ENCODE measurements at places on chromosomes 1 and 21.

DNA sequence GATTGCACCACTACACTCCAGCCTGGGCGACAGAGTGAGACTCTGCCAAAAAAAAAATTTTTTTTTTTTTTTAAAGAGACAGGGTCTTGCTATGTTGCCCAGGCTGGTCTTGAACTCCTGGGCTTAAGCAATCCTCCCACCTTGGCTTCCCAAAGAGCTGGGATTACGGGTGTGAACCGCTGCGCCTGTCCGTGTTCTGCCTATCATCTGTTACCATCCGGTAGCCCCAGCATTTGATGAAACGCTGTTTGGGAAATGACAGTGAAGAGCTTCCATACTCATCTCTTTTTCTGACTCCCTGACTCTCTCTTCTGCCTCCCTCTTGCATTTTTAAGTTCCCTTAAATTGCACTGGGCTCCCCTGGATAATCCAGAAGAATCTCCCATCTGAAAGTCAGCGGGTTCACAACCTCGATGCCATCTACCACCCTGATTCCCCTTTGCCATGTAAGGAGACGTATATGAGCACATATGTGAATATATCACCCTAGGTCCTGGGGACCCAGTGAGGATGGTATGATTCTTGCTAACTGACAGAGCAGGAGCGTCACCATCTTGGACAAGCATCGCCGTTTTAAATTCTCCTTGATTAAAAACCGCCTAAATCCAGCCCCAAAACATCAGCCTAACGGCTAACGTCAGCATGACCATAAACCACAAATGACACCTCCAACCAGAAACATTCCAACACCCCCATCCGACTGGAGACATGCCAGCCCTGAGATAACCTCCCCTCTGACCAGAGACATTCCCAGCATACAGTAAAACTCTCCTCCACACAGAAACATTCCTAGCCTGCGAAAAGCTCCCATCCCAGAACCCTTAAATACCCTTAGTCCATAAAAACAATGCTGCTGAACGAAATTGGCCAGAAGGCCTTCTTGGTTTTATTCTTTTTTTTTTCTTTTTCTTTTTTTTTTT, 12.4 kb downstream of the TNFRSF8 start:
- no peaks in the 10 kb centered on the region for H3K4me1 ChIP-seq
- H3K36me3 ChIP-seq, result no peaks in the 10 kb centered on the region

GRCh38 chr1:205922314-205922713, 20.9 kb downstream of the SLC26A9 start:
- H3K36me3 ChIP-seq, result no peaks in the 10 kb centered on the region
- no peak overlapping the region for H3K4me3 ChIP-seq
- H3K4me1 ChIP-seq, result peaks cover 8% of the 10 kb centered on the region
- no peak for DNase-seq
- no peaks in the 10 kb centered on the region for H3K27me3 ChIP-seq
- no peak overlapping the region for H3K27ac ChIP-seq

- H3K4me1 ChIP-seq, result peaks cover 2% of the 10 kb centered on the region
- H3K36me3 ChIP-seq, result peaks cover 47% of the 10 kb centered on the region
- no peaks in the 10 kb centered on the region for H3K27me3 ChIP-seq
- H3K4me3 ChIP-seq, result no peak overlapping the region
- H3K27ac ChIP-seq, result no peak overlapping the region
- DNase-seq, result no peak
Measured at GRCh38 chr21:36052860-36053714, 7.2 kb downstream of the SETD4 start.

GRCh38 chr1:110307239-110307974, 31.8 kb upstream of the RBM15 start:
- no peak overlapping the region for H3K27ac ChIP-seq
- no peak for DNase-seq
- H3K4me1 ChIP-seq, result no peaks in the 10 kb centered on the region
- H3K36me3 ChIP-seq, result no peaks in the 10 kb centered on the region
- H3K27me3 ChIP-seq, result no peaks in the 10 kb centered on the region

DNA sequence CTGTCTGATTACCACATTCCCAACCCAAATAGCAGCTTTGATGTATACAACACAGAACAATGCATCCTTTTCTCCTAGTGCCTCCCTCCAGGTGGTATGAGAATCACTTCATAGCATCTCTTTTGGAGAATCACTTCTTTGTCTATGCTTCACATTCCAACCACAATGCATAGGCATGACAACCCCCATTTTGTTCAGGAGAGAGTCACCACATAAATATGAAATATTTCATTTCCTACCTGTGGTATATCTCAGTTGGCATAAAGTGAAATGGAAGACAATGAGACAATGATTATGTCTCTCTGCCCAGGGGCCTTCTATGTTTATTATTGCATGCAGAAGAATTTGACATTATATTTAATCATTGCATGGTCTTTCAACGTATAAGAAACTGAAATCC, 112.2 kb downstream of the BRINP2 start:
- no peaks in the 10 kb centered on the region for H3K36me3 ChIP-seq
- no peak overlapping the region for H3K4me3 ChIP-seq
- H3K4me1 ChIP-seq, result no peaks in the 10 kb centered on the region
- no peak overlapping the region for H3K27ac ChIP-seq

GRCh38 chr1:213227458-213227857, 176.4 kb downstream of the RPS6KC1 start:
- H3K4me1 ChIP-seq, result no peaks in the 10 kb centered on the region
- no peak overlapping the region for H3K4me3 ChIP-seq
- H3K36me3 ChIP-seq, result no peaks in the 10 kb centered on the region

DNA sequence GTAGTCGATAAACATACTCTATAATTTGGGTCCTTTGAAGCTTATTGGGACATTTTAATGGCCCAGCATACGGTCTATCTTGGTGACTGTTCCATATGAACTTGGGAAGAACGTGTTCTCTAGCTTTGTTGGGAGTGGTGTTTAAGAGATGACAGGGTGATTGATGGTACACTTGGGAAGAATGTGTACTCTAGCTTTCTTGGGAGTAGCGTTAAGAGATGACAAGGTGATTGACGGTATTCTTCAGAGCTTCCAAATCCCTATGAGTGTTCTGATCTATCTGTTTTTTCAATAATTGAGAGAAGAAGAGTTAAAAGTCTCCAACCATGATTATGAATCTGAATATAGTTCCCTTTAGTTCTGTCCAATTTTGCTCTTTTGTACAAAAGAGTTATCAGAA, 9.4 kb downstream of the NPHP4 start:
- H3K36me3 ChIP-seq, result peaks cover 7% of the 10 kb centered on the region
- H3K27me3 ChIP-seq, result no peaks in the 10 kb centered on the region
- DNase-seq, result no peak
- no peak overlapping the region for H3K4me3 ChIP-seq
- no peaks in the 10 kb centered on the region for H3K4me1 ChIP-seq
- no peak overlapping the region for H3K27ac ChIP-seq

DNA sequence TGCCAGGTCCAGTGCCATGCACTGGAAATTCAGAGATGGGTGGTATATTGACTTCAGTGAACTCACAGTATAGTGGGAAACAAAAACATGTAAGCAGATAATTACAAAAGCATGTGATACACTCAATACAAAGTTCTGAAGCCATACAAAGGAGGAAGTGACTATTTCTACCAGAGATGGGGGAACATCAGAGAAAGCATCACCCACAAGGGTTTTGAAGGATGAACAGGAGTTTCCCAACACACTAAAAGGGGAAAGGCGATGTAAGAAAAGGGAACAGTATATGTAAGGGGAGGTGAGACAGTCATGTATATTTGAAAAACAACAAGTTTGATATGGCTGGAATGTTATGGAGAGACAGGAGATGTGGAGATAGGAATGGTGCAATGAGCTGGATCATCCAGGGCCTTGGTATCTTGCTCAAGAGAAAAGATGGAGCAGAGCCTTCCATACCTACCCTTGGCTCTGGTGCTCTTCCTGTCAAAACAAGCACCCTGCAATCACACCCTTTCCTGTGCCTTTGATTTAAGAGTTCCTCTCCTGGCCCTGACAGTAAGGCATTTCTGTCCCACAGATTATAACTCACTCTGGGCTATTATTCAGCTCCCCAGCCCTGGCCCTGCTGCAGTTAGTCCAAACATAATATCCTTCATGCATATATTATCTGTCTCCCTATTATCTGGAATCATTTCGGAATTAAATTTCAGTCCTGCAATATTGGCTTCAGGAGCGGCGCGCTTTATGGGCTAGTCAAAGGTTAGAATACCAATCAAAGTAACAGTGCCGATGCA, 60.5 kb downstream of the DMAP1 start:
- DNase-seq, result no peak
- H3K4me3 ChIP-seq, result no peak overlapping the region
- no peak overlapping the region for H3K27ac ChIP-seq
- H3K36me3 ChIP-seq, result no peaks in the 10 kb centered on the region
- peaks cover 11% of the 10 kb centered on the region for H3K4me1 ChIP-seq
- no peaks in the 10 kb centered on the region for H3K27me3 ChIP-seq

GRCh38 chr1:212587888-212588510, 20.6 kb upstream of the ATF3 start:
- no peaks in the 10 kb centered on the region for H3K36me3 ChIP-seq
- DNase-seq, result no peak
- H3K27ac ChIP-seq, result no peak overlapping the region
- H3K27me3 ChIP-seq, result peaks cover 2% of the 10 kb centered on the region

- H3K4me3 ChIP-seq, result no peak overlapping the region
- H3K27me3 ChIP-seq, result no peaks in the 10 kb centered on the region
- H3K4me1 ChIP-seq, result no peaks in the 10 kb centered on the region
- no peaks in the 10 kb centered on the region for H3K36me3 ChIP-seq
- H3K27ac ChIP-seq, result no peak overlapping the region
Measured at GRCh38 chr1:244603498-244603897, 49.4 kb upstream of the DESI2 start.

GRCh38 chr1:166843769-166844596, 4.7 kb downstream of the POGK start:
- no peak overlapping the region for H3K4me3 ChIP-seq
- peak overlapping the region; percentile 9 for H3K27ac ChIP-seq
- peaks cover 50% of the 10 kb centered on the region for H3K36me3 ChIP-seq
- H3K27me3 ChIP-seq, result no peaks in the 10 kb centered on the region
- DNase-seq, result no peak

GRCh38 chr1:209380420-209380819, 203.1 kb upstream of the CAMK1G start:
- no peaks in the 10 kb centered on the region for H3K36me3 ChIP-seq
- H3K4me3 ChIP-seq, result no peak overlapping the region
- no peaks in the 10 kb centered on the region for H3K27me3 ChIP-seq
- H3K4me1 ChIP-seq, result no peaks in the 10 kb centered on the region
- no peak overlapping the region for H3K27ac ChIP-seq
- no peak for DNase-seq

DNA sequence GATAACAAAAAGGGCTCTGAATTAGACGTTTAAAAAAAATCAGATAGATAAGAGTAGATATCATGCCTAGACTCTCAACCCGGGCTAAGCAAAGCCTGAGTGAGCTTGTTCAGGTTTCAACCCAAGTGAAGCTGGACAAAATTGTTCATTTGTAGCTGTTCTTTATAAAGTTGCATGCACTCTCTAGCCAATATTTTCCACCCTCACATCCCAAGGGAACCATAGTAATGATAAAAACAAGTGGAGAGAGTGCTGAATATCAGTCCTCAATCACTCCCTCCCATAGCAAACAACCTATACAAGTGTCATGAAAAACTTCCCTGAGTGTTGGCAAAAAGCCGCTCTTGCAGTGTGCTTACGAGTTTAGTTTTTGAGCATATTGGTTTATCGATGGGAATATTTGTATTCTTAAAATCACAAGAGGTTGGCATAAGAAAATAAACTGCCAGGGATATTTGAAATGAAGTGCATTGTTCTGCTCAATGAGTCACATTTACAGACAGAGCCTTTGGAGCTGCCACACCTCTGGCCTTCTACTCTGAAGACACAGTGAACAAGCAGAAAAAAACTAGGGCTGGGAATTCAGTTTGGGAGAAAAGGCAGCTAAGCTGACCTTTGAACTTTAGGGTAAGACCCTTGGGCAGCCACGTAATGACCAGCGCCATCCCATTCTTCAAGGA, 2.2 kb upstream of the CLCA2 start:
- H3K36me3 ChIP-seq, result no peaks in the 10 kb centered on the region
- H3K4me1 ChIP-seq, result no peaks in the 10 kb centered on the region

DNA sequence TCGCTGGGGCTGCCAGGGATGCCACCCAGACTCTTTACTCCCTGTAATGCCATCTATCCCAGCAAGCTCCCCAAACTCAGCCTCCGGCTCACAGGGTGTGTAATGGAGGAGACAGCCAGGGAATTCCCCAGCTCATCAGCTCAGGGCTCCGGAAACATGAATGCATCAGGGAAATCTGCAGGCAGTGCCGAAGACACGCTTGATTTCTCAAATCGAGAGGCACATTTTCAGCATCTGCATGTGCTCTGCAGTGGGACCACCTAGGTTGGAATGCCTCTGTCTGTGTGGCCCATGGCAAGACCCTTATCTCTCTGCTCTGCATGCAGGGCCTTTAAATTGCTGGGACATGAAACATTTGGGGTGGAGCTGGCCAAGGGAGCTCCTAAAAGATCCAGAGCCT, 170.1 kb downstream of the TRABD2B start:
- no peak overlapping the region for H3K4me3 ChIP-seq
- DNase-seq, result no peak
- H3K27me3 ChIP-seq, result no peaks in the 10 kb centered on the region

- DNase-seq, result no peak
- no peaks in the 10 kb centered on the region for H3K27me3 ChIP-seq
- no peaks in the 10 kb centered on the region for H3K36me3 ChIP-seq
Measured at GRCh38 chr21:40638466-40639251, 208.3 kb downstream of the DSCAM start.

GRCh38 chr1:161836018-161836417, 69.9 kb downstream of the ATF6 start:
- no peaks in the 10 kb centered on the region for H3K27me3 ChIP-seq
- H3K4me3 ChIP-seq, result no peak overlapping the region
- DNase-seq, result no peak
- H3K36me3 ChIP-seq, result peaks cover 5% of the 10 kb centered on the region
- no peaks in the 10 kb centered on the region for H3K4me1 ChIP-seq

DNA sequence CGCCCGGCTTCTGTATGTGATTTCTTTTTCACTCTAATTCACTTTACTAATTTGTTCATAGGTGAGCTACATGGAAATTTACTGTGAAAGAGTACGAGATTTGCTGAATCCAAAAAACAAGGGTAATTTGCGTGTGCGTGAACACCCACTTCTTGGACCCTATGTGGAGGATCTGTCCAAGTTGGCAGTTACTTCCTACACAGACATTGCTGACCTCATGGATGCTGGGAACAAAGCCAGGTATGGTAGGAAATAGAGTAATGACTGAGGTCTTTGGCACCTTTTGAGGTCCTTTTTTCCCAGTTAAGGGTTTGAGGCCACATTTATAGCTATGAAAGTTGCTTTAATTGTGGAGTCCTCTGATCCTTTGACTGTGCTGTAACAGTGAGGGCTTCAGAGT, 56.9 kb downstream of the KIF1B start:
- peaks cover 17% of the 10 kb centered on the region for H3K36me3 ChIP-seq
- no peak for DNase-seq
- no peak overlapping the region for H3K27ac ChIP-seq
- H3K27me3 ChIP-seq, result no peaks in the 10 kb centered on the region

- no peak overlapping the region for H3K4me3 ChIP-seq
- H3K36me3 ChIP-seq, result no peaks in the 10 kb centered on the region
- peaks cover 4% of the 10 kb centered on the region for H3K4me1 ChIP-seq
- no peaks in the 10 kb centered on the region for H3K27me3 ChIP-seq
- peak; percentile 18 for DNase-seq
Measured at GRCh38 chr1:85359874-85360721, 83.7 kb upstream of the BCL10 start.
